ENCODE measurements at places on chromosomes 5 and 9.

DNA sequence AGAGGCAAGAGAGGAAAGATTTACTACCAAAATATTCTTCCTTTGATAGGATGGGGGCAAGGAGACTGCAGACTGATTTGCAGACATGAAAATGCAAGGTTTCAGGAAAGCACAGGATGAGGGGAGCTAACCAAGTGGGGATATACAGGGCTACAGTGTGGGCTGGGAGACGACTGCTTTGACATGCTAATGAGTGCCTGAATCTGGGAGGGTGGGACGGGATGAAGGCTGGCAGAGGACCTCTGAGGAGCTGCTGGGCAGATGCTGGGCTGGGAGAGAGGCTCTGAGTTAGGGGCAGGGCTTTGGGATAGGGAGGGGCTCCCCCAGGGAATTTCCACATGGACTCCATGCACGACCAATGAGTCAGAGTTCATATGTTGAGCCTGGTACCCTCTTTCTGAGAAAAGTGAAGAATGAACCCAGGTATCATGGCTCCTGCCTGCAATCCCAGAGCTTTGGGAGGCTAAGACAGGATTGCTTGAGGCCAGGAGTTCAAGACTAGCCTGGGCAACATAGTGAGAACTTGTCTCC is 4.9 kb upstream of the CPLX2 start:
- DNase-seq, result no peak

GRCh38 chr5:170217831-170218230 is 15.0 kb upstream of the C5orf58 start:
- DNase-seq, result no peak

GRCh38 chr5:68924481-68925145 is 169.2 kb upstream of the SLC30A5 start:
- DNase-seq, result no peak

DNA sequence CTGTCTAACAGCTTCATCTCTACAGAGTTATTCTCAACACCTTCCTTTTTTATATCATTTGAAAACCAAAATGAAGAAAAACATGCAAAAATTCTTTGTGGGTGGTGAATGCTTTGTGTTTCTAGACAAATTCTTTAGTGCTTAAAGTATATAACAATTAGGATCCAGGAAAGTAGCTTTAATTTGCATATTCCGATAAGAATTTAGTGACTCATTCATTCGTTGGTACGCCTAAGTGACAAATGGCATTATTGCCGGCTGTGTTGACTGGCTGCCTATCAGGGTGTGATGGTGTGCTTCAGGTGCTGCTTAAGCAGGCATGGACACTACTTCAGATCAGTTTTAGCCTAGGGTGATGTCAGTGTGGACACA is 35.2 kb downstream of the LMNB1 start:
- DNase-seq, result no peak

GRCh38 chr5:142816531-142817430 is 46.6 kb downstream of the ARHGAP26 start:
- no peak for DNase-seq
